ENCODE measurements at places on chromosomes 5 and 9.

DNA sequence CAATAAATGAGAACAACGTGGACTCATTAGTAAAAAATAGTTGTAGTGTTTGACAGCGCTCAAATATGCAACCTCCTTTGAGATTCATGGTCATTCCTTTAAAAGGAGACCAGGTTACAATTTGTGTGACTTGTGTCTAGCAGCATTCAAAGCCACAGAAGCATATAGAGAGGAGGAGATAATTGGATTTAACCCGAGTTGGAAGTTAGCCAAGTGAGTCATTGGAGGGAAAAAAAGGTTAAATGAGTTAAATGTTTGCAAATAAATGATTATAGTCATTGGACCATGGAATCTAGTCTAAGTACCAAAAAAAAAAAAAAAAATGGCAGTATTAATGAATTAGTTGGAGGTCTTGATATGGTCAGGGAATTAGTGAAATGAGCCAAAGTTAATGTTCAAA, 90.9 kb downstream of the ITGA1 start:
- DNase-seq: no peak

DNA sequence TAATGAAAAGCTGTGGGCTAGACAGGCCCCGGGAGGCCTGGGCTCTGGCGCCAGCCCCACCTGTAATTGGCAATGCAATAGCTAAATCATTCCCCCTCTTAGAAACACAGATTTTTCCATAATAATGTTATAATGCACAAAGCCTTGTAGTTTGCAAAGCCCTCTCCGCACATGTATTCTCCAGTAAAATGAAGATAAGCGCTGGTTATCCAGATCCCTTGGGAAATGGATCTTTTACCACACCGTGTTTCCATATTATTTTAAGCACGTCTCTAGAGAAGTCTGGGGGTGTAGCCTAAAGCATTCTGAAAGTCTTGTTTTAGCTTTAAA, 1.1 kb upstream of the APBA1 start:
- no peak for DNase-seq

GRCh38 chr5:72633649-72634048, 126.4 kb upstream of the ZNF366 start:
- no peak for DNase-seq

GRCh38 chr5:63805151-63805550, 157.1 kb downstream of the HTR1A start:
- no peak for DNase-seq

GRCh38 chr9:130013326-130013725, 29.7 kb downstream of the FNBP1 start:
- no peak for DNase-seq

GRCh38 chr9:93893899-93894690, 61.1 kb downstream of the BARX1 start:
- DNase-seq: no peak

- no peak for DNase-seq
Measured at GRCh38 chr5:62572918-62573514, 5.6 kb upstream of the LRRC70 start.

DNA sequence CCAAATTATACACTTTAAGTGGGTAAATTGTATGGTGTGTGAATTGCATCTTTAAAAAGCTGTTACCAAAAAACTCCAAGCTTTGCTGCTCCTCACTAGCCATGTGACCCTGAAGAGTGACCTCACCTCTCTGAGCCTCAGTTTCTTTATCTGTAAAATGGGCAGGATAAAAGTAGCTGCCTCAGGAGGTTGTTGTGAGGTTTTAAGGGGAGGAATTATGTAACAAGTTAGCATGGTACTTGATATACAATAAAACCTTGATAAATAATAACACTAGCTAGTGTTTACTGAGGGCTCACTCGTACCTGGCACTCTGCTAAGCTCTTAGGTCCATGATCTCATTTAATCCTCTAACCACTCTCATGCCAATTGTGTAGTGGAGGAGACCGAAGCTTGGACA, 19.0 kb upstream of the PHF19 start:
- DNase-seq: no peak

DNA sequence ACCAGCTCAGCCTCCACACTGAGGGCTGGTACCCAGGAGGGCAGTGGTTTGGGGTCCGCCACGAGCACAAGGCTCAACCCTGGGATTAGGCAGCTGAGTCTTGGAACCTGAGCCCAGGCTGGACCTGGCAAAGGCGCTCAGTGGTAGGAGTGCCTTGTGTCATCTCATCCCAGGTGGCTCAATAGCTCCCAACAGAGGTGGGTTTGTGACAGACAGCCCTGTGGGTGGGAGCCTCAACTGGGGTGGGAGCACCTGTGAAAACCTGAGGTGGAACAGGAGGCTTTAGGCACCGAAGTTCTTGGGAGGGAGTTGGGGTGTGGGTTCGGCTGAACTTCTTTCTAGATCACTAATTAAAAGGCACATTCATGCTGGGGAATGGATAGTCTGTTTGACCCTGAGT, 35.2 kb upstream of the SMU1 start:
- DNase-seq: no peak

Measured in activated gamma-delta T cell (primary cell).